GM10248 (cell line): ENCODE measurements at places on chromosomes 6 and 20.
A peak's percentile ranks its signal among the peaks of the same experiment; 100 is the strongest.

- peak; percentile 62 for DNase-seq
Measured at GRCh38 chr6:73585566-73586415, 65.0 kb upstream of the EEF1A1 start.

DNA sequence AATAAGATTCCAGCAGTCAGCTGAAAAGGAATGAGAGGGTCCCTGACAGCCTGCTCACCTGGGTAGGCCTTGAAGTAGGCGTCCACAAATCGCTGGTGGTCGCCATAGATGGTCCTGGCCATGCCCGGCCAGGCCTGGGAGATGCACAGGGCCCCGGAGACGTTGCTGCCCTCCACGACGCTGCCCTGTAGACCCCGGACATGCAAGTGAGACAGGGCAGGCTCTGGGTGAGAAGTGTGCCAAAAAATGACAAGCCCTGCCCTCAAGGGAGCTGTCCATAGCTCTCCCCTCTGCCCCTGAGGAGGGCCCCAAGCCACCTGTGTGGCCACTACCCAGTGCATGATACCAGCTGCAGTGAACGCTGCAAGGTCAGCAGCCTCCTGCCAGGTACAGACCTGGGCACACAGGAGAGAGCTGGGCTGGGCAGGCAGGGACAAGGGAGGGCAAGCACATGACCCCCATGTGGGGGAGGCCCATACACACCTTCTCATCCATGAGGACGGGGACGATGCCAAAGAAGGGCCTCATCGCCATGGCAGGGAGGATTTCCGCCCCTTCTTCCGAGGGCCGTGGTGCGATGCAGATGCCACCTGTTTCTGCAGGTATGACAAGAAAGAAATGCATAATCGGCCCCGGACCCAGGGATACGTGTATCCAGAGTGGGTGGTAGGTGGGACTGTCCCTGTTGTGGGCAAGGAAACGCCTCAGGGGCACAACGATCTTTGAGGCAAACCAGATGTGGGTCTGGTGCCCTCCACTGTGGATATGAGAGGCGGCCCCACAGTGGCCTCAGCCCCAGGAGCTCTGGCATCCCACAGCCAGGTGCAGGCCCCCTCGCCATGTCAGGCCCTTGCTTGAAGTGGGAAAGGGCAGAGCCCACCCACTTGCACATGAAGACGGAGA lies 21.2 kb upstream of the APMAP start:
- no peak for DNase-seq

DNA sequence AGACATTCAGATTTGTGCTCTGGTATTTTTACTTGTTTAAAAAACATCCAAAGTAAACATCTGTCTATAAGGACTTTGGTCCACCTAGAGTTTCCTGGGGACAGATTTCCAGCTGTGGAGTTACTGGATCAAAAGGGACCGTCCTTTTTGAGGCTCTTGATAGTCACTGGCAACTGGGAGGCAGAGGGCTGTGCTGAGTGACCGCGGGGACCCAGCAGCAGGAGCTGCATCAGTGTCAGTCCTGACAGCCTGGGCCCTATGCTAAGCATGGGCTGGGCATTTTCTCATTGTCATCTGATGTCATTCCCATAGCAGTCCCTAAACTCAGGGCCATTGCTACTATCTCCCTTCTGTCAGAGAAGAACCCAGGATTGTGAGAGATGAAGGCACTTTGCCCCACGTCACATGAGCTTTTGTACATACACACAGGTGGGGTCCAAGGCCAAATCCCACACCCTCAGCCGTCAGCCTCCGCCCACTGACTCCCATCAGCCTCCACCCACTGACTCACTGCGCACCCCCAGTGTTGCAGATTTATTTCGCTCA lies 293.8 kb downstream of the TAF4 start:
- no peak for DNase-seq

DNA sequence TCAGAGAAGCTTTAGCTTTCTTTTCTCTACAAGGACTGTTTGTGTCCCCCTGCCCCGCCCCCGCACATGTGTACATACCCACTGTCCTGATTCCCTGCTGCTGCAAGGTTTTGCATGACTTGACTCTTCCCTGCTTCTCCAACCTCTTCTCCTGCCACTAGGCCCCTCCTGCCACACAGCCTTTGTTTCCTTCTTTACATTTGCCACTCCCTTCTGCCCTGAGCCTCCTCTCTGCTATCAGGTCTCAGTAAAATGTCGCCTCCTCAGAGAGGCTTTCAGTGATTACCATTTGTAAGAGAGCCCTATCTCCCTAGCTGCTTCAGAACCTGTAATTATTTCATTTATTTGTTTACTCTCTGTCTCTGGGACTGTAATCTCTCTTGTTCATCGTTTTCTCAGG lies 56.4 kb upstream of the VSTM2L start:
- no peak for DNase-seq
